Lung (tissue), 17 donors: ENCODE measurements at places on chromosomes 2 and 18.

DNA sequence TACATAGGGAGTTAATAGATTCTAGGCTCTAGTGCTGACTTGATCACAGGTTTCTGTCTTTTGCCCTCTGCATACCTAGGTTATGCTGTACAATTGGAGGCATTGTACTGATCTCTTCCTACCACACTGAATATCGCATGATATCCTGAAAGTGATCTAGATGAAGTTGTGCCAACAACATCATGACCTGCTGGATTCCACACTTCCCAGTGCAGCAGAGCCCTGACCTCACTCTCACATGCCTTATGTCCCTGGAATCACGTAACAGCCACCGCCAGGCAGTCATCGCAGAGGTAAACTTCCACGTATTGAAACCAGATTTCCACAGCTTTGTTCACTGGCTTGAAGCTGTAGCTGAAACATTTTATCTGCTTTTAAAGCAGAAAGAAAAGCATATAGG lies 214.0 kb downstream of the ANKRD30B start:
- no peaks in the 10 kb centered on the region for H3K27me3 ChIP-seq
- no peak for DNase-seq
- no peaks in the 10 kb centered on the region for H3K4me1 ChIP-seq
- H3K36me3 ChIP-seq: no peaks in the 10 kb centered on the region
- no peak overlapping the region for H3K27ac ChIP-seq

GRCh38 chr2:190947711-190948251 lies 66.2 kb downstream of the STAT1 start:
- H3K4me3 ChIP-seq: no peak overlapping the region
- peak; percentile 86 for DNase-seq
- H3K36me3 ChIP-seq: no peaks in the 10 kb centered on the region
- no peak overlapping the region for H3K27ac ChIP-seq

- H3K27me3 ChIP-seq: no peaks in the 10 kb centered on the region
- H3K27ac ChIP-seq: no peak overlapping the region
- no peaks in the 10 kb centered on the region for H3K36me3 ChIP-seq
- H3K4me1 ChIP-seq: peaks cover 5% of the 10 kb centered on the region
- DNase-seq: peak; percentile 46
- H3K4me3 ChIP-seq: no peak overlapping the region
Observed at GRCh38 chr2:224884188-224884587, 158.1 kb downstream of the DOCK10 start.

- H3K4me3 ChIP-seq: no peak overlapping the region
- H3K4me1 ChIP-seq: peaks cover 1% of the 10 kb centered on the region
- no peaks in the 10 kb centered on the region for H3K27me3 ChIP-seq
- H3K36me3 ChIP-seq: no peaks in the 10 kb centered on the region
- no peak overlapping the region for H3K27ac ChIP-seq
Observed at GRCh38 chr18:57025540-57025939, 121.3 kb upstream of the BOD1L2 start.

- H3K27me3 ChIP-seq: peaks cover 37% of the 10 kb centered on the region
- H3K4me3 ChIP-seq: no peak overlapping the region
- no peak for DNase-seq
- no peak overlapping the region for H3K27ac ChIP-seq
- no peaks in the 10 kb centered on the region for H3K36me3 ChIP-seq
- peaks cover 4% of the 10 kb centered on the region for H3K4me1 ChIP-seq
Observed at GRCh38 chr2:73266061-73266901, 18.0 kb downstream of the FBXO41 start.

DNA sequence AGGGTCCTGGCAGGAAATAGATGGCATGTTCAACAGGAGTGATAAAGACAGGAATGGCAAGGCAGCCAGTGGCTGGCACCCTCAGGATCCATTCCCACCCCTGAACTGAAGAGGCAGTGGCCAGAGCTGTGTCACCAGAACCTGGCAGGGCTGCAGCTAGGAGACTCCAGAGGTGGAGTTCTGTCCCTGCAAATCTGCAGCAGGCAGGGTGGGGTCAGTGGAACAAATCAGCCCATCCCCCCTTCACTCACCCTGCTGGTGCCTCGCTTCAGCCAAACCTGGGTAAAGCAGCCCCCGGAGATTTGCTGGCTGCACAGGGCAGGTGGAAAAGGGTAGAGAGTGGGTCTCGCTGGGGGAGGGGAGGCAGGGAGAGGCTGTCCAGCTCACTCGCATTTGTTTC lies 12.7 kb downstream of the INPP5D start:
- H3K36me3 ChIP-seq: no peaks in the 10 kb centered on the region
- H3K4me3 ChIP-seq: no peak overlapping the region

- H3K27me3 ChIP-seq: no peaks in the 10 kb centered on the region
- H3K36me3 ChIP-seq: no peaks in the 10 kb centered on the region
- no peak for DNase-seq
- no peaks in the 10 kb centered on the region for H3K4me1 ChIP-seq
- H3K4me3 ChIP-seq: no peak overlapping the region
Observed at GRCh38 chr18:63063171-63063570, 256.4 kb downstream of the BCL2 start.

GRCh38 chr2:31957354-31958139 lies 53.3 kb downstream of the MEMO1 start:
- H3K27ac ChIP-seq: no peak overlapping the region
- no peaks in the 10 kb centered on the region for H3K4me1 ChIP-seq
- no peaks in the 10 kb centered on the region for H3K36me3 ChIP-seq
- no peaks in the 10 kb centered on the region for H3K27me3 ChIP-seq

- H3K27me3 ChIP-seq: no peaks in the 10 kb centered on the region
- no peak overlapping the region for H3K27ac ChIP-seq
- no peak for DNase-seq
- no peaks in the 10 kb centered on the region for H3K36me3 ChIP-seq
- H3K4me1 ChIP-seq: no peaks in the 10 kb centered on the region
Observed at GRCh38 chr2:14524041-14524802, 108.3 kb upstream of the LRATD1 start.

DNA sequence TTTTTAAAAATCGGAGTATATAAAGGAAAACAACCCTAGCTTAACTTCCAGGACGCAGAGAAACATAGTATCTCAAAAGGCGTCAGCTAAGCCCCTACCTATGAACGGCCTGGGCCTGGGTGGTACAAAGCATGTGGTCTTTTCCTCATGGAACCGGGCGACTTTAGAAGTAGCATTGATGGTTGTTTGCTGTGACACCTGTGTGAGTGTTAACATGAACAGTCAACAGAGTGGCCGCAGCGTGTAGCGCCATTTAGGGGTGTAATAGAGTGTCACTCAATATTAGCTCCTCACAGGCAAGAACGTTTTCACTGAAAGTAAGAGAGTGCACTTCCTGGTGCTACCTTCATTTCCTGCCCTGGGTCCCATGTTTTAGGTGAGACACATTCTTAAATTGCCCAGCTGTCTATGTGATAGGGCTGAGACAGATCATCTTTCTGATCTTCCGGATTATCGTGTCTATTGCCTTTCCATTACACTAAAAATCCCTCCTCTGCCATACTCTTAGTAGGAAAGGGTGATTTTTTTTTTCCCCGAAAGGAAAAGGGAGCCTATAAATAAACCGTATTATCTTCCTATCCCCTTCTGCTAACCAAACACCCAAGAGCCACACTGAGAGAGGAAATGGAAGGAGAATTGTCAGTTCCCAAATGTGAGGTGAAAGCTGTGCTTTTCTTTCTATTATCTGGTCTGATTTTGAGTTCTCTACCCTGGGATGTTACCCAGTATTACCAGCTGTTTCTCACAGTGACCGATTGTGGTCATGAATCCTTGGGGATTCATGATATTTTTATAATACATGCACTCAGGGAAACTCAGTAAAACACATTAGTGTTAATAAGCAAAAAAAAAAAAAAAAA lies 1.3 kb downstream of the GORASP2 start:
- no peaks in the 10 kb centered on the region for H3K36me3 ChIP-seq
- peak overlapping the region; percentile 99 for H3K4me3 ChIP-seq
- H3K27me3 ChIP-seq: no peaks in the 10 kb centered on the region
- peak; percentile 38 for DNase-seq

DNA sequence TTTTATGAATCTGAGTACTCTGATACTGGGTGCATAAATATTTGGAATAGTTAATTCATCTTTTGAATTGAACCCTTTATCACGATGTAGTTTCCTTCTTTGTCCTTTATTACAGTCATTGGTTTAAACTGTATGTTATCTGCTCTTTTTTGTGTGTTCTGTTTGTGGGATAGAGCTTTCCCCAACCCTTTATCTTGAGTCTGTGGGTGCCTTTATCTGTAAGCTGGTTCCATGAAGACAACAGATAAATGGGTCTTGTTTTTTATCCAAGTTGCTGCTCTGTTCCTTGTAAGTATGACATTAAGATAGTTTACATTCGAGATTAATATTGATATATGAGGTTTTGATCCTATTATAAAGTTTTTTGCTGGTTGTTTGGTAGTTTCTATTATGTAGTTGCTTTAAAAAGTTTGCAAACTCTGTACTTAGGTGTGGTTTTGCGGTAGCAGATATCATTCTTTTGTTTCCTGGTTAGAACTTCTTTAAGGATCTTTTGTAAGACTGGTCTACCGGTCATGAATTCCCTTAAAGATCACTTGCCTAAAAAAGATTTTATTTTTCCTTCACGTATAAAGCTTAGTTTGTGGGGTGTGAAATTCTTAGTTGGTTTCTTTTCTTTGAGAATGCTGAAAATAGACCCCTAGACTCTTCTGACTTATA lies 1451.3 kb upstream of the SLC39A10 start:
- no peaks in the 10 kb centered on the region for H3K27me3 ChIP-seq
- no peak overlapping the region for H3K4me3 ChIP-seq
- no peak for DNase-seq
- no peak overlapping the region for H3K27ac ChIP-seq

DNA sequence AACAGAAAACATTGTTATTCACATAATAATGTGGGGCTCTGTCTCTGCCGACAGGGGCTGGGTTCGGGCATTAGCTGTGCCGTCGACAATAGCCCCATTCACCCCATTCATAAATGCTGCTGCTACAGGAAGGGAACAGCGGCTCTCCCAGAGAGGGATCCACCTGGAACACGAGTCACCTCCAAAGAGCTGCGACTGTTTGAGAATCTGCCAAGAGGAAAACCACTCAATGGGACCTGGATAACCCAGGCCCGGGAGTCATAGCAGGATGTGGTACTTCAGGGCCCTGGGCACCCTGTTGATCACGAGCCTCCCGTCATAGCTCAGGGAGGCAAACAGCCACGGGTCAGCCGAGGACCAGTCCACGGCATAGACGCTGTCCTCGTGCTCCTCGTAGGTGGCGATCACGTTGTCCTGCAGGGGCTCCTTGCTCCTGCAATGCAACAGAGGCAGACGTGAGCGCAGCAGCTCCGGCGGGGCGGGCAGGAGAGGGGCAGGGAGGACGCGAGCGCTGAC lies 188.5 kb downstream of the EIPR1 start:
- DNase-seq: no peak
- H3K4me1 ChIP-seq: peaks cover 2% of the 10 kb centered on the region
- no peaks in the 10 kb centered on the region for H3K36me3 ChIP-seq
- no peak overlapping the region for H3K27ac ChIP-seq
- no peaks in the 10 kb centered on the region for H3K27me3 ChIP-seq

DNA sequence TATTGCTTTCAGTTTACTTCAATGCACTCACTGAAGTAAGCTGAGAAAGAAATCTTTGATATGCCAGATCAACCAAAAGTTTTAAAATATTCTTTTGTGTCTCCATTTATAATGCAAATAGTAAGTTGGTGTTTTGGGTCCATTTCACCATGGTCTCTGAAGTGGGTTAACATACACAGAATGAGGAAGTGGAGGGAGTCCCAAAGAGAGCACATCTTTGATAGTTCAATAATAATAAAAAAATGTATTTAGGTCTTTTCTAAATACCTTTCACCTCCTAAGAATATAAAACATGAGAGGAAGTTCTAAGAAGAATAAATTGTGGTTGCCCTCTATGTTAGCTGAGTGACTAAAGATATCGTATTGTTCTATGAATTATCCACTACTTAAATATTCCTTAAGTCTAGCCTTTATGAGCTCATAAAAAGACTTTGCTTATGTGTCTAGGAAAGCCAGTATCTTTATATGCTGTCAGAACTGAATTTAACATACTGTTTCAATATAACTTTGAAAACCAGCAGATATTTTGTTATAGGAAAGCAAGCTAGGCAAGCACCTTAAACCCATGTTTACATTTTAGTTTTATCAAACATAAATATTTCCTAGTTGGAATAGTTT lies 148.7 kb upstream of the ZEB2 start:
- H3K36me3 ChIP-seq: no peaks in the 10 kb centered on the region
- H3K27me3 ChIP-seq: no peaks in the 10 kb centered on the region
- H3K27ac ChIP-seq: no peak overlapping the region
- DNase-seq: no peak
- no peaks in the 10 kb centered on the region for H3K4me1 ChIP-seq

DNA sequence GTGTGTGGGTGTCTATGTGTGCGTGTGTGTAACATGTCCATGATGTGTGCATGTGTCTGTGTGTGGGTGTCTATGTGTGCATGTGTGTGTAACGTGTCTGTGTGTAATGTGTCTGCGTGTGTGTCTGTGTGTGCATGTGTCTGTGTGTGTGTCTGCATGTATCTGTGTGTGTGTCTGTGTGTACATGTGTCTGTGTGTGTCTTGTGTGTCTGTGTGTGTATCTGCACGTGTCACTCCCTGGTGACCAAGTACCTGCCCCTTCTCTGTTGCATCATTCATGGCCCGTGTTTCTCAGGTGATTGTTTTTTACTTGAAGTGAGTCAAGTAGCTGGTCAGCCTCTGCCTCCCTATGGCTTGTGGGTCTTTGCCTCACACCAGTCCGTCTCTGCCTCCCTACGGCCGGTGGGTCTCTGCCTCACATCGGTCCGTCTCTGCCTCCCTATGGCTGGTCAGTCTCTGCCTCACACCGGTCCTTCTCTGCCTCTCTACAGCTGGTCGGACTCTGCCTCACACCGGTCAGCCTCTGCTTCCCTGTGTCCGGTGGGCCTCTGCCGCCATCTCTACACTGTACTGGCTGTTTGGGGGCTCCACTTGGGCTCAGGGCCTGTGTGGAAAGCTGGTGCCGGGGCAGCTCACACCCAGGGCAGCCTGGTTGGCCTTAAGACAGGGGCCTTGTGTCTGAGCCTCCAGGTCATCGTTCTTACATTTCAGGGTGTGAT lies 31.6 kb downstream of the KCNG2 start:
- H3K27me3 ChIP-seq: no peaks in the 10 kb centered on the region
- H3K27ac ChIP-seq: no peak overlapping the region
- no peaks in the 10 kb centered on the region for H3K4me1 ChIP-seq

- H3K27me3 ChIP-seq: no peaks in the 10 kb centered on the region
- H3K4me3 ChIP-seq: no peak overlapping the region
- no peaks in the 10 kb centered on the region for H3K4me1 ChIP-seq
- DNase-seq: no peak
Observed at GRCh38 chr18:65761636-65762295, 11.0 kb downstream of the CDH7 start.

- no peak within 1 kb of the TSS for H3K27ac ChIP-seq
- DNase-seq: peak; percentile 61
- no peak within 1 kb of the TSS for H3K4me3 ChIP-seq
- H3K27me3 ChIP-seq: peaks cover 36% of the 10 kb centered on the region
Observed at GRCh38 chr2:240819858-240820606, at the start of gene KIF1A. Gene KIF1A (minus strand): TSS chr2:240820219. CDS start chr2:240797752, 22,467 bp downstream.

DNA sequence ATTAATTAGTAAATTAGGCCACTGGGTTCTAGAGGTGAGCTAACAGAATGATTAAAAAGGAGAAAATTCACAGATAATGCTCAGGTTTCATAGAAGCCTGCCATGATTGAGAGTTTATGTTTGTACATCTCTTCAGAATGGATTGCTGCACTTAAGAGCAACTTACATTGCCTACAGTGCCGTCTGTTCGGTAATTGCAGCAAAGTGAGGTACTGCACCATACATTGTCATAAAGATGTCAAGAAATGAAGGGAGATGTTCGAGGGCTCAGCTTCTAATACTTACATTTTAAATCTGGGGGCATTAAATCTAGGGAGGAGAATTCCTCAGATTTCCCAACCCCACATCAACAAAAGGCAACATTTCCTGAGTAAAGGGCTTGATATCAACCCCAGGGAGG lies 976.2 kb upstream of the FANCL start:
- no peaks in the 10 kb centered on the region for H3K36me3 ChIP-seq
- DNase-seq: no peak
- H3K27ac ChIP-seq: no peak overlapping the region
- no peaks in the 10 kb centered on the region for H3K4me1 ChIP-seq
- no peaks in the 10 kb centered on the region for H3K27me3 ChIP-seq
- no peak overlapping the region for H3K4me3 ChIP-seq
